ENCODE measurements at places on chromosomes 7 and 10.

DNA sequence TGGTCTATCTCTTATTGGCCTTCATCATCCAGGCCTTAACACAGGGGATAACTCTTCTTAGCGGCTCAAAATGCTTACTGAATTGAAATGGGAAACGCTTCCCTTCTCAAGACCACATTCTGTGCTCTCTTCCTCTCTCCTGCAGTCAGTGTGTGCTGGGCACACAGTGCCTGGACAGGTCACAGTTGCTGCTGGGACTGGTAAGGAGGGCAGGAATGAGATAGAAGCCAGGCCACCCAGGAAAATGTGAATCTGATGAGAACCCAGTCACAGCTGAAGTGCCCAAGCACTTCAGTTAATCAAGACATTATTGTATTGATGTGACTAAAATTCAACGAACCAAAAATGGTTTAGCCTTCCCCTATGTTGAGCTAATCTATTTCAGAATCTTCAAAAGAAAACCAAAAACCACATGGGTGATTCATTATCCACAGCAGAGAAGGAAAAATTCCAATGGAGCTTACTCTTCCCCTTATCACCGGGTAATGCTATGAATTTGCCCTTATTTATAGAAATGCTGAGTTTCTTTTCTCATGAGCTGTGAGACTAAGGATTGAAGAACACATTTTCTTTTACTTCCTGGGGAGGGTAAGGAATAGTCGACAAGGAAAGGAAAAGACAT is 41.2 kb upstream of the PLPP4 start:
- no peak for DNase-seq

GRCh38 chr10:88082391-88082790 is 219.0 kb downstream of the PTEN start:
- DNase-seq: no peak

DNA sequence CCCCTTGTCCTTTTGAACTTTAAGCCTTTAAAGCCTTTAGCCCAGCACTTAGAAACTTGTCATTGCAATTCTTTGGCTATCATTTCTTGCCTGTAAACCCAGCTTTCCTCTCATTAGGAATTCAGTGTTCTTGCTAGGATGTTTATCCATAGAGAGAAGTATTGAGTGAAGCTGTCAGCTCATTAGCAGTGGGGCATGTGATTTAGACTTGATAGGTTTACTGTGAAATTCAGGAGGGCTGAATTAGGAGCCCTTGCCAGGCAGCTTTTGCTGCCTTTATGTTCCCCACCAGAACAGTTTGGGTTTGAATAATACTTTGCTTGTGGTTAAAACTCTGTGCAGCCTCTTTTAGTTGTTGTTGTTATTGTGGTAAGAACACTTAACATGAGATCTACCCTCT is 39.5 kb downstream of the LHFPL3 start:
- no peak for DNase-seq

GRCh38 chr7:103996017-103996551 is 6.6 kb upstream of the RELN start:
- no peak for DNase-seq

- no peak for DNase-seq
These were observed 923 bp upstream of the FGL2 start for GRCh38 chr7:77200542-77200941.

- no peak for DNase-seq
These were observed 2.1 kb upstream of the ADD3 start for GRCh38 chr10:110005719-110006118.

DNA sequence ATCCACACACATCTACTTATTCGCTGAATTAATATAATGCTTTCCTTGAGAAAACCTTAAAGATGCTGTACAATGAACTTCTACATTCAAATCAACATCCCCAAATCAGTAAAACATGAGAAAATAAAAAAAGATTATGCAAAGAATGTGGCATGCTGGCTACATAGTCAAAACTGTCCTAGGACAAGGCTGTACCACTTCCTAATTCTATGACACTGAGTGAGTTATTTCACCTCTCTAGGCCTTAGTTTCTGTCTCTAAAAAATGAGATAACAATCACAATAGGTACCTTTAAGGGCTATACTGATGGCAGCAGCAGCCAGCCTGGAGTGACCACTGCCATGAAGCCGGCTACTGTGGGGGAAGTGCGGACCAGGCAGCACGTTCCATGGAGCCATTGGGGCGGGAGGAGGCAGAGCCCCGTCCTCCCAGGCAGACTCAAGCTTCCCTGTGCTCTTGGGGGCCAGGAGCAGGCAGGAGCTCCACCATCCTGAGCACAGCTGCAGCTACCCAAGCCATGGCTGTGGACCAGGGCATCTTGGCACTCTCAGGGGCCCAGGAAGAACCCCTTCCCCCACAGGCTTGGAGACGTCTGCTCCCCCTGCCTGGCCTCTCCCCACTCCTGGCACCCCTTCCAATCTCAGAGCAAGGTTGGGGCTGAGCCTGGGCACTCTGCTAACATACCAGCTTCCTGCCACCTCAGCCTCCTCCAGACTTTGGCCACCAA is 110.2 kb downstream of the ELAPOR2 start:
- DNase-seq: no peak

GRCh38 chr10:116891208-116891607 is 41.9 kb downstream of the ENO4 start:
- no peak for DNase-seq

DNA sequence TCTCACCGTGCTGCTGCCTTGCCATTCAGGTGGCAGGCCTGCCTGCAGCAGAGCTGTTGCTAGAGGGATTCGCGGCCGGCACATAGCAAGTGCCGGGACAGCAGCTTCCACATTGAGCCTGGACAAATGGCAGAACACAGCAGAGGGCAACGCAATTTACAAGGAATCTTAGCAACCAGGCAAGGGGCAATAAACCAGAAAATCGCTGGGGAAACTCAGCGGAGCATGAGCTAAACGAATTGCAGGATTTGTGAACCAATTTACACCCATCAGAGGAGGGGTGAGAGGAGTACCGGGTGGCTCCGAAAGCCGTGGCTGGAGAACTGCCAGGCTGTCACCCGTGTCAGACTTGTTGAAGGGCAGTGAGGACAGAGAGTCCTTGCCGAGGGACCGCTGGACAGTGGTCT is 58.6 kb upstream of the LOXL4 start:
- no peak for DNase-seq

GRCh38 chr10:73836427-73836980 is 25.1 kb upstream of the NDST2 start:
- no peak for DNase-seq

DNA sequence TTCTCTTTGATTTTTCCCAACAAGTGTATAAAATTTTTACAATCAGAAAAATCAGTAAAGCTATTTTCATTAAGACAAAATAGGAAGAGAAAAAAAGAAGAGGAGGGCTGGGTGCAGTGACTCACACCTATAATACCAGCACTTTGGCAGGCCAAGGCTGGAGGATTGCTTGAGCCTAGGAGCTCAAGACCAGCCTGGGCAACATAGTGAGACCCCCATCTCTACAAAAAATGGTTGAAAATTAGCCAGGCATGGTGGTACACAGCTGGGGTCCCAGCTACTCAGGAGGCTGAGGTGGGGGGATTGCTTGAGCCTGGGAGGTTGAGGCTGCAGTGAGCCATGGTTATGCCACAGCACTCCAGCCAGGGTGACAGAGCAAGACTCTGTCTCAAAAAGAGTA is 172.3 kb downstream of the AKR1D1 start:
- no peak for DNase-seq

Data from neuronal stem cell (in vitro differentiated cells).